ENCODE measurements at places on chromosomes 11 and 22. TPM values are rescaled to one million over a fixed set of nuclear protein-coding genes. Genes with fewer than 3 reads are reported as not detected.

Gene SLC5A1
- 67.5 TPM for total RNA-seq

Gene IGLL5
- total RNA-seq: 1.4 TPM

Gene ARVCF
- 16.7 TPM for total RNA-seq

Gene KRTAP5-11
- not detected for total RNA-seq

Gene KCNK4
- total RNA-seq: not detected

Gene P2RX3
- 1.4 TPM for total RNA-seq

Gene GPR83
- total RNA-seq: not detected
